ENCODE measurements at places on chromosomes 16 and 17.
A peak's percentile ranks its signal among the peaks of the same experiment; 100 is the strongest.

- no peak for DNase-seq
Observed at GRCh38 chr16:81636298-81636993, 142.6 kb upstream of the PLCG2 start.

- no peak for DNase-seq
Observed at GRCh38 chr16:30027588-30028437, 3.3 kb downstream of the TLCD3B start.

- no peak for DNase-seq
Observed at GRCh38 chr16:85187002-85187401, 74.7 kb upstream of the CIBAR2 start.

DNA sequence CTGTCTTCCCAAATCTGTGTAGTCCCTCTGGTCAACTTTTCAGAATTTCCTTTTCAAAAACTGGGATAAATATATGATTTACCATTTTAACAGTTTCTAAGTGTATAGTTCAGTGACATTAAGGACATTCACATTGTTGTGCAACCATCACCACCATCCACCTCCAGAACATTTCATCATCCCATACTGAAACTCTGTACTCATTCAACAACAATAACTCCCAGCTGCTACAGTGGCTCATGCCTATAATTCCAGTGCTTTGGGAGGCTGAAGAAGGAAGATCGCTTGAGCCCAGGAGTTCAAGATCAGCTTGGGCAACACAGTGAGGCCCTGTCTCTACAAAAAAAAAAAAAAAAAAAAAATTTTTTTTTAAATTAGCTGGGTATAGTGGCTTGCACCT lies 131.0 kb downstream of the AATF start:
- DNase-seq: no peak

- peak; percentile 1 for DNase-seq
Observed at GRCh38 chr17:77735566-77736198, 222.8 kb upstream of the TNRC6C start.

DNA sequence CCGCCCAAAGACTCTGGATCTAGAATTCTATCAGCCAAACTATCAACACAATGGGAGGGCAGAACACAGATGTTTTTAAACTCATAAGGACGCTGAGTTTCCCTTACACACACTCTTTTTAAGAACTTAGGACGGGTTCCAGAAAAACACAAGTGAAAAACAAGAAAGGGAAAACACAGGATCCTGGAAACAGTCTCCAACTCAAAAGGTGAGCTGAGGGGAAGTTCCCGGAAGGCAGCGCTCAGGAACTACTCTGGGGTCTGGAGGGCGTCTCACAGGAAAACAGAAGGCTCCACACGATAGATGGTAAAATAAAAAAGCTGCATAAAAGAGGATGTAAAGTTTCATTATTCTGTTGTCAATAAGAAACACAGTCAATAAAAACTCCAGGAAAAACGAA lies 80.2 kb upstream of the DOC2B start:
- no peak for DNase-seq

- peak; percentile 3 for DNase-seq
Observed at GRCh38 chr17:40551091-40551878, 14.0 kb downstream of the CCR7 start.

DNA sequence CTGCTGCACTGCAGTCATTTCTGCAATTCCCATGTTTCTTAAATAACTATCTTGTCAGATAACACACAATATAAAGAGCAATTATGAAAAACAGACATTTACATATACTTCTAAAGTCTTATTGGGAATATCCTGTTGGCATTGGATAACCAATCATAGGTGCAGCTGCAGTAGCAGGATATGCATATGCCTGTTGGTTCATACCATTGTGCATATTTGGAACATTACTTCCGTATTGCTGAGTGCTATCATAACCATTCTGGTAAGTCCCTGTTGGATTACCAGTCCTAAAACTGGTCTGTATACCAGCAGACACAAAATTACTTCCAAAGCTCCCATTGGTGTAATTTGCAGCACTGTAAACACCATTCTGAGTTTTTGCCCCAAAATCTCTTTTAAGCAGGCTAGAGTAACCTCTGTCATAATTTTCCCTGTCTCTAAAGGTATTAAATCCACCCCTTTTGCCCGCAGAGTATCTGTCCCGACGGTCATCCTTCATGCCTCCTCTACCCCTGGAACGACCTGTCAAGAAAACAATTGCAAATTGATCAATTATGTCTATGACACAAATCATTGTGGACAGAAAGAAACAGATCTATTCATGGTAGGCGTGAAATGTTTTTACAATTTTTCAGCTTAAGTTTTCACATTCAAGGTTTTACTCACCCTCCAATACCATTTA lies 3.1 kb upstream of the POLG2 start:
- DNase-seq: no peak
